Naive thymus-derived CD4-positive, alpha-beta T cell (primary cell): ENCODE measurements at places on chromosomes 6 and 20. TPM values are rescaled to one million over a fixed set of nuclear protein-coding genes. Genes with fewer than 3 reads are reported as not detected.

Gene TSPO2
- total RNA-seq: not detected

Gene PLAGL2
- 29.5 and 30.1 TPM in 2 replicates for total RNA-seq

Gene TNFRSF21
- 0.43 and 0.44 TPM in 2 replicates for total RNA-seq

Gene OR12D3
- total RNA-seq: not detected in 2 replicates

- H3K36me3 ChIP-seq: no peaks in the 10 kb centered on the region
- DNase-seq: no peak
- no peaks in the 10 kb centered on the region for H3K27me3 ChIP-seq
- H3K4me3 ChIP-seq: no peak overlapping the region
- H3K27ac ChIP-seq: no peak overlapping the region
- H3K4me1 ChIP-seq: no peaks in the 10 kb centered on the region
Observed at GRCh38 chr6:166830891-166831363, 125.4 kb downstream of the RNASET2 start.

- DNase-seq: no peak
- no peaks in the 10 kb centered on the region for H3K4me1 ChIP-seq
- no peak overlapping the region for H3K4me3 ChIP-seq
- H3K27ac ChIP-seq: no peak overlapping the region
Observed at GRCh38 chr6:150528648-150529285, 70.9 kb upstream of the PLEKHG1 start.

- H3K4me3 ChIP-seq: no peak overlapping the region
- H3K4me1 ChIP-seq: no peaks in the 10 kb centered on the region
- no peaks in the 10 kb centered on the region for H3K27me3 ChIP-seq
- DNase-seq: no peak
Observed at GRCh38 chr6:165626711-165627110, 36.3 kb downstream of the PDE10A start.

DNA sequence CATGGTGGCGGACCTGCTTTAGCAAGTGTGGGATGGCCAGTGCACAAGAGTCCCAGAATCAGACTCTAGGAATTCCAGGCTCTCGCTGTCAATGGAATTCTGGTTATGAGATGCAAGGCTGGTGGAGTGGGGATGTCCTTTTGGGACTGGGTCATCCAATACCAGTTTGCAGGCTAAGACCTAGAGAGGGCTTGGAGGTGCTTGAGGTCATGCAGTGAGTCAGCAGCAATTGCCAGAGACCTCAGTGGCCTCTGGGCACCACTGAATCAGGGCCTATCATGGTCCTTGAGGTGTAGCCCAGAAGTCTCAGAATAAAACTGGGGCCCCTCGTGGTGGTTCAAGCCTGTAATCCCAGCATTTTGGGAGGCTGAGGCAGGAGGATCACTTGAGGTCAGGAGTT lies 1.4 kb upstream of the SCRT2 start:
- DNase-seq: no peak
- H3K27ac ChIP-seq: no peak overlapping the region
- peaks cover 10% of the 10 kb centered on the region for H3K27me3 ChIP-seq

GRCh38 chr20:23569570-23569969 lies 1.3 kb upstream of the CST9L start:
- DNase-seq: no peak
- H3K27ac ChIP-seq: no peak overlapping the region
- H3K4me1 ChIP-seq: no peaks in the 10 kb centered on the region
- no peaks in the 10 kb centered on the region for H3K36me3 ChIP-seq

DNA sequence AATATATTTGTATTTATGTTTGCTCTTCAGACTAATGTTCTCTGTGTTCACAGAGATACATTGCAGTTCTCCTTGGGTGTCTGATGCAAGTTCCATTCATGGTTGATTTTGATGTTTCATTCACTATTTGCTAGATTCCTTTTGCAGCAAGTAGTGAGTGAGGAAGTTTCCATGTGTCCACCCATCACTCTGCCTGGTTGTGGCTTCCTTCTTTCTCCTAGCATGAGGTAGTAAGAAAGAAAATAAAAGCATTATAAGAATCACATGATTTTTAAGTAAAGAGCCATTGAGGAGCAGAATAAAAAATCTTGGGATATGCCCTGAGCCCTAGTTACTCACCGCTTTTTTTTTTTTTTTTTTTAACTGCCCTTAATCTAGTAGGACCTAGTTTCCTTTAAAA lies 8.7 kb downstream of the SASH1 start:
- H3K4me1 ChIP-seq: no peaks in the 10 kb centered on the region
- H3K27ac ChIP-seq: no peak overlapping the region
- DNase-seq: no peak
- H3K36me3 ChIP-seq: no peaks in the 10 kb centered on the region
- no peak overlapping the region for H3K4me3 ChIP-seq
- no peaks in the 10 kb centered on the region for H3K27me3 ChIP-seq
